ENCODE measurements at places on chromosomes 11 and 22. TPM values are rescaled to one million over a fixed set of nuclear protein-coding genes. Genes with fewer than 3 reads are reported as not detected.
A peak's percentile ranks its signal among the peaks of the same experiment; 100 is the strongest.

DNA sequence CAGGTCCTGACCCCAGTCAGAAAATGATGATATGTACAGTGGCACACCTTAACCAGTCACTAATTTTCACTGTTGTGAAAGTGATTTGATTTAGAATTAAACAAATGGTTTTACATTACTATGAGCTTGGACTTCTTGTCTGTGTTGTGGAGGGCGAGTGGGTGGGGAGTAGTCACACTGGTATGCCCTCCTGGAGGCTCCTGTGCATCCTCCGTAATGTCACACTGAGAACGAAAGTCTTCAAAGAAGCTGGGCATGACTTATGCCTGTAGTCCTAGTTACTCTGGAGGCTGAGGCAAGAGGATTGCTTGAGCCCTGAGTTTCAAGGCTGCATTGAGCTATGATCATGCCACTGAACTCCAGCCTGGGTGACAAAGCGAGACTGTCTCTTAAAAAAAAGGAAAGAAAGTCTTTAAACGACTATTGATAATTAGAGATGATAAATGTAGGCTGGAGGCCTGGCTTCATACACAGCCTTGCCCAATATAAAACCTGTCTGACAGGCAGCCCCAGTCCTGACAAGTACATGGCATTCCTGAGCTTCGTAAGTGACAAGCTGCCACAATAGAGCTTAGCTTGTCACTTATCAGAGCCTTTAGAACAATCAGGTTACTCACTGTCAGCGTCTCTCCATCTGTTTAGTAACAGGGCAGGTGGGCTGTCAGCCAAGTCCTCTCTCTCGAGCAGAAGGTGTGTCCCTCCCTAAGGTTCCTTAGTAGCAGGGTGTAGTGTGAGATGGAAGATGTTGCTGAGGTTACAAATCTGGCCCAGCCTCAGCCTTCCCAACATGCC, 5.0 kb upstream of the LIMK2 start:
- no peak for ATAC-seq

DNA sequence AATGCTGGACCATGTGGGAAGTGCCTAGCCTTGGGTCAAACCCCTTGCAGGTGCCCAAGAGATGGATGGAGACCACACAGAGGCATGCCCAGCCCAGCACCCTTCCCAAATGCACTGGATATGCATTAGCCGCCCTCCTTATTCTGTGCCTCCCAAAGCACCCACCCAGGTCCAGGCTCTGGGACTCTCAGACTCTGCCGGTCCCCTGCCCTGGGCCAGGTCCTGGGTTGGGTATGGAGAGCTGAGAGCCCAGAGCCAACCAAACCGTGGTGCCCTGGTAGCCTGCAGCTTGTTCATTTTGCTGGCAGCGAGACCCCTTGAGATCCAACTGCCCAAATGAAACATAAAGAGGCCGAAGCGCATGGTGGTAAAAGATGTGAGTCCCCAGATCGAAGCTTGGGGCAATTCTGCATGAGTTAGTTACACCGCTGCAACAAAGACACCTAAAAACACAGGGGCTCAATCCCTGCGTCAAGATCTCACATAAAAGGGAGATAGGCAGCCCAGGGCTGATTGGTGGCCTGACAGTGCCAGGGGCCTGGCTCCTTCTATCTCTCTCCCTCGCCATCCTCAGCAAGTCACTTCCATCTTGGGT, 61.5 kb downstream of the MYEOV start:
- no peak for ATAC-seq

DNA sequence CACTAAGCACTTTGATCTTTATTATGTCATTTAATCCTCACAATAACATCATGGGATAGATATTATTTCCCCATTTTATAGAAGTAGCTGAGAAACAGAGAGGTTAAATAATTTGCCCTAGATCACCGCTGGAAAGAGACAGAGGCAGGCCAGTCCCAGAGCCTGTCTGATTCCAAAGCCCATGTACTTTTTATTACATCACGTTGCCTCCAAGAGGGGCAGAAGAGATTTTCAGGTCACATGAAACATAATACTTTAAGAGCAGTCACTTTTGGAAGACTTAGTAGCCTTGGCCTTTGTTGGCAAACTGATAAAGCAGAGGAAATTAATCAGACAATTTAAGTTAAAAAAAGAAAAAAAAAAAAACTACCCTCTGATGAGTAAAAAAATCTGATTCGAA, 200.2 kb upstream of the ARHGAP20 start:
- peak; percentile 34 for ATAC-seq

DNA sequence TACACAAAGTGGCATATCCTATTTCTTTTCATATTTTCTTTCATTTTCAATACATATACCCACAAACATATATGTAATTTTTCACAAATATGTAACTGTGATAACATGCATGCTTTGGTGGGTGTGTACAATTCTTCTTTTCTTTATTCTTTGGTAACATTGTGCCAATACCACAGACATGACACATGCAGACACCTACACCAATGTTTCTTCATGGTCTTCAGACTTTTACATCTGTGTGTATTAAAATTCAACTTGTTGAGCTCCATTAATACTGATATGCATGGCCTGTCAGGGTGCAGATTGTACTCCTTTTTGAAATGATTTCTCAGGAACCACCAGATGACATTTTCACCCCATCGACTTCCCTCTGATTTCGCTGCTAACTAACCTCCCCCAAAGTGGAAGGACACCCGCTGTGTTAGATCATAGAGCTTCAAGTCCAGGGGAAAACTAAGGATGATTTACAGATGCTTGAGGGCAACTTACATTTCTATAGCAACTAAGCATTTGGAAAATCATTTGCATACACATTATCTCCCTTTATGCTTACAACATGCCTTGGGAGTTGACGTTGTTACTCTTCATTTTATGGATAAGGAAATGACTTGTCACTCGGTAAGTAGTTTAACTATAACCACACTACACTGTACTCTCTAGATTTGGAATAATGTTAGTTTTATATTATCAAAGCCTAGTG, 10.5 kb upstream of the PANX3 start:
- ATAC-seq, result no peak

DNA sequence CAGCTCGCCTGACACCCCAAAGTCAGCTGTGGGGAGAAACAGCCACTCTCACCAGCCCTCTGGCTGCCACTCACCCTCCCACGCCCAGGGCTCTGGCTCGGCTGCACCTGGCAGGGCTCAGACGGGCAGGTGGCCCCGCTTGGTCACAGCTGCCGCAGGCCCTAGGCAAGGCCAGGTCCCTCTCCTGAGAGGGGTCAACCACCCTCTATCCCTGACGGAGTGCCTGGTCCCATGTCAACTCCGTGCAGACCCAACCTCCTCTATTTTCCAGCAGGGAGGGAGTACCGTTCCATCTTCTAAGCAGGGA, 1.9 kb downstream of the MAP4K2 start:
- ATAC-seq, result no peak

DNA sequence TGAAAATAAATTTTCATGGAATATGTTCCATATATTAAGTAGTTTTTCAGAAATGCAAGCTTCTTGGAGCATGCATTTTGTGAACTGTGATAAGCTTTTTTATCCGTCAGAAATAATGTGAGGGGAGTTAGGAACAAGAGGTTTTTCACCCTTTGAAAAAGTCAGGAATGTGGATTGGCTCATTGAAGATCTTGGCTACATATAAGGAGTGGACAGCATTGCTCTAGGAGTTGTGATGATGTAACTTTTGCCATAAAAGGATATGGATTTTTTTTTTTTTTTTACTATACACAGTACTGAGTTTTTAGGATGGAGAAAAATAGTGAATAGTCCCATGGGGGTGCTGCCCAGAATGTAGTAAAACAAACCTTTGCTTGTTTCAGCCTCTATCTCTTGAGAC, 180.2 kb downstream of the NAV2 start:
- ATAC-seq, result no peak

DNA sequence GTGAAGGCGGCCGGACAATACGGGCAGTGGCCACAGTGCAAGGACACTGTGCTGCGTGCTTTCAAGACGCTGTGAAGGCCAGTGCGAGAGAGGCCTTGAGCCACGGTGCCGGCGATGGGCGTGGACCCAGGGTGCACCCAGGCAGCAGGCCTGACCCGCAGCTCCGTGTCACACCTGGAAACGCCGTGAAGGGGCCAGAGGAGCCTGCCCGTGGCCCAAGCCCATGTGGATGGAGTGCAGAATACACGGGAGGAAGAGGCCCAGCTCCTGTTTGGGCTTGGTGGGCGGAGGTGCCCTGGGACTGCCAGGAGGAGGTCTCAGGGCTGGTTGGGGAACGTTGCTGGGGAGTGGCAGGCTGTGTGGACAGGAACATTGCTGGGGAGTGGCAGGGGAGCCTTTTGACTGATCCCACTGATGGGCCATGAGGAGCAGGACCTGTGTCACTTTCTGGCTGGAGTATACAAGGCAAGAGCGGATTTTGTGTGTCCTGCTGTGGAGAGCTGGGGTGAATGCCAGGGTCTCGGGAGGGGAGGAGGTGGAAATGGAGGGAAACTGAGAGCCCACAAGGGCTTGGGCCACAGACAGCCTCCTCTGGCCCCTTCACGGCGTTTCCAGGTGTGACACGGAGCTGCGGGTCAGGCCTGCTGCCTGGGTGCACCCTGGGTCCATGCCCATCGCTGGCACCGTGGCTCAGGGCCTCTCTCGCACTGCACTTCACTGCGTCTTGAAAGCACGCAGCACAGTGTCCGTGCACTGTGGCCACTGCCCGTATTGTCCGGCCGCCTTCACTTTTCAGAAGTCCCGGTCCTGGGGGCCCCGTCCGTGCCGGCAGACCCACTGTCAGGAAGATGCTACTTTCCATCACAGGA, 925.4 kb downstream of the BRD1 start:
- no peak for ATAC-seq

GRCh38 chr22:35630387-35630793, 13.3 kb upstream of the MB start:
- no peak for ATAC-seq

DNA sequence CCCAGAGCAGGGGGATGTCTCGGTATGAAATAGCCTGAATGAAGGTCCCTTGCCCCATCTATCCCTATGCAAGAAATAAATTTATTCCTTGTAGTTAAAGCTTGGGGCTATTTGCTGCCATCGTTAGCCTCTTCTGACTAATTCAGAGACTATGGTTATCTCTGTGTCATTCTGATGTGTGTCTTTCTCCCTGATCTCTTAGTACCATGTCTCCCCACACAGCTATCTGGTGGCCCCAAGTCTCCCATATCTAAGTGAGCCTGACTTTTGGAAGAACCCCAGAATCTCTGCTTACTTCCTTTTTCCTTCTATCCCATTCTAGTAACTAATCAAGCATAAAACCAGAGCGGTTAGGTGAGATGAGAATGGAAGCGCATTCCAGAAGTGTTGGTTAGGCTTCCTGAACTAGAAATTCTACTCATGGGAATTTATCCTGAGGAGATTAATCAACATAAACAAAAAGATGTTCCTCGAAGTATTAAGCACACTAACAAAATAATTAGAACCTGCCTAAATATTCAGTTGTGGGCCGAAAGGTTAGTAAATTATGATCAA, 71.4 kb upstream of the BMAL1 start:
- no peak for ATAC-seq

- ATAC-seq, result no peak
These were observed 61.5 kb downstream of the BTG4 start for GRCh38 chr11:111450480-111451320.

GRCh38 chr11:64810891-64811272, 531 bp upstream of the MEN1 start:
- peak; percentile 20 for ATAC-seq

- no peak for ATAC-seq
These were observed 53.3 kb downstream of the SMIM38 start for GRCh38 chr11:69209038-69209350.

GRCh38 chr11:20227631-20228030, 67.4 kb upstream of the DBX1 start:
- ATAC-seq, result no peak

DNA sequence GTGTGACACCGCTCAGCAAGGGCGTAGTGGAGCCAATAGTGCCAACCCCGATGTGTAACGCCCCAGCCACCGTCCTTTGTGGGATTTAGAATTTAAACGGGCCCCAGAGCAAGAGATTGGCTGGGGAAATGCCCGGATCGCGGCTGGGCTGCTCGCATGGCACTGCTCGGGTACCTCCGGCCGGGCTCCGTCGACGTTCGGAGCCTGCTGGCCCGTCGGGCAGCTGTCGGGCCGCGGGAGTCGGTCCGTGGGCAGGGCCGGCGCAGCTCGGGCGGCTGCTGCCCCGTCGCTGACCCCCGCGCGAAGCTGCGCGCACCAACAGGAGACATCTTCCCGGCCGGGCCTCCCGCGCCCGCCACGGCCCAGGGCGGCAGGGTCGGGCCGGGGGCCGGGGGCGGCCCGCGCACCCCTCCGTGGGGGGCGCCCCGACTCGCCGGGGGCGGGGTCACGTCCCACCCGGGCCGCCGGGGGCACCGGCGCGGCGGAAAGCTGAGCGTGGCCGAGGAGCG, 1.3 kb upstream of the KDM2A start:
- no peak for ATAC-seq

DNA sequence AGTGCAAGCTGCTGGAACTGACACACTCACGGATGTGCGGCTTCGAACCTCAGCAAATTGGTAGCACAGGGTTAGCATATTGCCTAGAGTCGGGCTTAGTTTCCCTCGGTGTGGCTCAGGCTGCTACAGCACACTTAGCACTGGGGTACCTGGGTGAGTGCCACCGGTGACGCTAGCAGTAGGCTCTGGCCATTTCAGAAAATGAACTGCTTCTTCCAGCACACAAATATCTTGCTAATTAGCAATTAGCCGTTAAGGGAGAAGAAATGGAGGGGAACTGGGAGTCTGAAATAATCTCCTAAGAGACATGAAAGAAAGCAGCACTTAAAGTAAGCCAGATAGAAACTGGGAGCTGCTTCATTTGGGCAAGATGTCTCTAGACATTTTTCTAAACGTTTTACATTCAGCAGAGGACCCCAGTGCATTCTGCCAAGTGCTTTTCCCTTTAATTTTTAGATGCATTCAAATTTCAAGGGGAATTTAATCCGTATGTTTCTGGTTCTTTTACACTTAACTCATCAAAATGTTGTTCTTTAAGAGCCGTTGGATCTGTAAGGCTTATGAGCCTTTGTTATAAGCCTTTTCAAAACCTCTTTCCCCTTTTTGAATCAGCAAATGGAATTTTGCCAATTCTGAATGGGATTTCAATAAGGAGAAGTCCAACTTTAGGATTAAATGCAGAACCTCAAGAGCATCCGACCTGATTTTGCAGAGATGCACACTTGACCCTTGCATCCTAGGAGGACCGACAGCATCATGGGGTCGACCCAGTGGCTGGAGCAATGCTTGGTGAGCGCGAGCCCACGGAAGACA, 708.1 kb downstream of the NTM start:
- no peak for ATAC-seq

- ATAC-seq, result no peak
These were observed 68.1 kb downstream of the MPPED1 start for GRCh38 chr22:43479962-43480361.

DNA sequence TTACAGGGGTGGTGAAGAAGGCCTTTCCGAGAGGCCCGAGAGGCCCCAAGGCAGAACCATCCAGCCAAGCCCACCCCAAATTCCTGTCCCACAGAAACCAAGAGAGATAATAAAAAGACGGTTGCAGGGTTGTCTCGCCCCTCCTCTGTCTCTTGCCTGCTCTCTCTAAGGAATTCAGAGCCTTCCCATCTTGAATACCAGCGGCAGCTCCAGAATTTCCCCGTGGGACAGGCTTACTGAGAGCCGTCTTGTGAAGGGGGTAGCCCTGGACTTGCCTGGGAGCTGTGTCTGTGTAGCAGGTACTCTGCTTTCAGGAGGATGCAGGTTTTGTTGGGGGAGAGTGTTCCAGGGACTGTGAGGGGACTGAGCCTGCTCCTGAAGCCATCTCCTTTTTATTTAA, 9.6 kb upstream of the EIF3D start:
- ATAC-seq, result no peak

GRCh38 chr11:96111308-96111707, 187.4 kb upstream of the MTMR2 start:
- no peak for ATAC-seq

DBX1 gene
- not detected for total RNA-seq

TFIP11 gene
- total RNA-seq, result 38.3 TPM

ANGPTL5 gene
- total RNA-seq, result 0.57 TPM

TMEM132A gene
- total RNA-seq, result 8.7 TPM

SMTNL1 gene
- total RNA-seq, result not detected
